T-helper 1 cell (primary cell): ENCODE measurements at places on chromosomes 1 and 21.

- DNase-seq: no peak
Measured at GRCh38 chr1:44422161-44422560, 17.1 kb downstream of the RNF220 start.

DNA sequence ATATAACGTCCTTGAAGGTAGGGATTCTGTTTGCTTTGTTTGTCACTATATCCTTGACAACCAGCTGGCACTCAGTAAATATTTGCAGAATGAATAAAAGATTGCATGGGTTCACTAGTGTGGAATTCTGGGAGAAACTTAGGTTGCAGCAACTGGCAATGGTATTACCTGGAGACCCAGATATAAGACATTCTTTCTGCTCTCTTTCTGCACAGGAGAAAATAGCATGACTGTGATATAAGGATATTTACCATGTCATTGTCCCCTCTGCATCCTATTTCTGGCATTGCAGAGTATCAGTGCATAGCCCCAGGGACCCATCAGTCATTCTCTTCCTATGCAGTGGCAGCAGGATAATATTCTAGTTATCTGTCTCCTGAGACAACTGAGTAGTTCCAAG, 308.9 kb upstream of the LRRC7 start:
- no peak for DNase-seq

GRCh38 chr1:224132901-224133300, 19.0 kb downstream of the FBXO28 start:
- no peak for DNase-seq

DNA sequence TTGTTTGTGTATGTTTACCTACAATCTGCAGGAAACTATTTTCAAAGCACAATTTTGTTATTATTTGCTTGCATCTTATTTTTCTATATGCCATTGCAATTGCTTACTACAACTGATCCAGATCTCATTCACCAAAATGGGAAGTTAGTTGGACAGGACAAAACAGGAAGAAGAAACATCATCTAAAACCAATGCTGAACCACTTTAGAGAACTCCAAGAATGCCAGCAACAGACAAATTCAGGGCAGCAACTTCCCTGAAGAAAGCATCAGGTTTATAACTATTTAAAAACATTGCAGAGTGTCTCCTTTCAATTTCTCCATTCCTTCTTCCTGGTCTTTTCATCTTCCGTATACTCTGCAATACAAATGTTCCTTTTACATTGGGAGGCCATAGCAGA, 82.4 kb upstream of the SMYD2 start:
- DNase-seq: no peak

- no peak for DNase-seq
Measured at GRCh38 chr1:211625040-211625439, 46.1 kb upstream of the SLC30A1 start.

GRCh38 chr1:168656485-168656884, 72.5 kb downstream of the DPT start:
- no peak for DNase-seq

DNA sequence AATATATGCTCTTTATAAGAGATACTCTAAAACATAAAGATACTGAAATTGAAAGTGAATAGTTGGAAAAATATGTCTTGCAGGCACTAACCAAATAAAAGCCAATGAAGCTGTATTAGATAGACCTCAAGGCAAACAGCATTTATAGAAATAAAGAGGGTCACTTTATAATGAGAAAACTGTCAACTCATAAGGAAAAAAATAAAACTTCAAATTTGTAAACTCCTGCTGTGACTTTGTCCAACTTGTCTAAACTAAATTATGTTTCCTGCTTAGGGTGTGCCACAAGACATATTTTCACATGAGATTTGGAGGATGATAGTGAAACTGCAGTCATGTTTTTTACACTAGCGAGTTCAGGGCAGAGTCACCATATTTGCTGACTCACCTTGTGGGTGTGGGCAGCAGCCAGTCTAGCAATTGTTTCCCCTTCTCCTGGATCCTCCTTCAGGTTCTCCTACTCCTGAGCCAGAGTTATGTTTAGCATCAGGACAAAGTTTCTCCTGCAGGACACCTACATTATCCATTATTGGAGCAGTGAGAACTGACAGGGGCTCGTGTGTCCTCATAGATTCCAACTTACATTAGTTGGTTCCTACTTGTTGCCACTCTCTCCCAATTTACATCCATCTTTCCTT, 43.8 kb downstream of the CD53 start:
- no peak for DNase-seq

- DNase-seq: no peak
Measured at GRCh38 chr1:215718575-215719287, 151.6 kb downstream of the KCTD3 start.

- DNase-seq: no peak
Measured at GRCh38 chr1:3432306-3432705, 22.2 kb upstream of the ARHGEF16 start.

- no peak for DNase-seq
Measured at GRCh38 chr1:29603622-29604021, 367.3 kb downstream of the PTPRU start.

DNA sequence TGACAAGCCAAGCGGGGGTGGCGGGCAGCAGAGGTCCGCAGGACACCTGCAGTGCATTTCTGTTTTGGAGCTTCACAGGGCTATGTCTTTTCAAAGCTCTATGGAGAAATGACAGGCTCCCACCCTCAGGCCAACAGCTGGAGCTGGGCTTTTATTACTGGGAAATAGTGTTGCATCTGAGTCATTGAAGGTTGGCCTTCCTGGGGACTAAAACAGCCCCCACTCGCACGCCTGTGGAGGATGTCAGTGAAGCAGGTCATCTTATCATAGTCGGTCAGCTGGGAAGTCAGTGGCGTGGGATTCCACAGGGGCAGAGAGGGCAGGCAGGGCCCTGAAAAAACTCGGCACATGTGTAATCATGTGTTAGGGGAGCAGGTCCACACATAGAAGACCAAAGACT, 55.3 kb downstream of the NTPCR start:
- DNase-seq: no peak

DNA sequence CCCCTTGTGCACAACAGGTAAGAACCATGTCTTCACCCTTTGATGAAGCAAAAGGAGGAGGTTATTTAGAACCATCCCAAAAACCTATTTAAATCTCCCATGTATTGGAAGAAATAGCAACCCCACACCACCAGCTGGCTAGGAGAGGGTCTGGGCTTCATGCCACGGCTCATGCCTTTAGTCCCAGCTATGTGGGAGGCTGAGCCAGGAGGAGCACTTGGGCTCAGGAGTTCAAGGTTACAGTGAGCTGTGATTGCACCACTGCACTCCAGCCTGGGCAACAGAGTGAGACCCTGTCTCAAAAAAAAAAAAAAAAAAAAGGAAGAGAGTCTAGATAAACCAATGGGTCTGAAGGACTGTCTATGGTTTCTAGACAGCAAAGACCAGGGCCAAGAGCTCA, 197.9 kb upstream of the COA6 start:
- DNase-seq: no peak

DNA sequence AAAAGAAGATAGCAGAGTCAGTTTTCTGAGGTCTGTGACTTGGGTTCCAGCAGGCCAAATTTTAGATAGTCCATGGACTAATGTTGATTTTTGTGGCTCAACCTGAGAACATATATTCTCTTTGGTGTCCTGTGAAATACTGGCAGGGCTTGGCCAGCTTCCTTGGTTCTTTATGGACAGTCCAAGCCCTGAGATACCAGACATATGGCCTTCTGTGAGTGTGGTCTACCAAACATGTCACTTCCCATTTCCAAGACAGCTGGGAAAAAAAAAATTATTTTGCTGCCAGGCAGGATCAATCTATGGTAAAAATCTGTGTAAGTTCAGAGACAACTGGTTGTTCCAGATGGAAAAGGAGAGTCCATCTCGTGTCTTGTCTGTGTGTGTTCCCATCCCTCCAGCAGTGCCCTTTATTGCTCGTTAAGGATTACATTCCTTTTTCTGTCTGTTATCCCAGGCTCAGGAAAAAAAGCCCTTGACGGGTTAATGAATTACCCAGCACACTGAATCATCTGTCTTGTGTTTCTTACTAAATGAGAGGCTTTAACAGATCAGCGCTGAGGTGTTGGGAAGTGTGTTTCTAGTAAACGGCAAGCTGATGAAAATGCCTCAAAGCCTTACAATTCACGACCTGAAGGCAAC, 33.4 kb upstream of the XPR1 start:
- no peak for DNase-seq

DNA sequence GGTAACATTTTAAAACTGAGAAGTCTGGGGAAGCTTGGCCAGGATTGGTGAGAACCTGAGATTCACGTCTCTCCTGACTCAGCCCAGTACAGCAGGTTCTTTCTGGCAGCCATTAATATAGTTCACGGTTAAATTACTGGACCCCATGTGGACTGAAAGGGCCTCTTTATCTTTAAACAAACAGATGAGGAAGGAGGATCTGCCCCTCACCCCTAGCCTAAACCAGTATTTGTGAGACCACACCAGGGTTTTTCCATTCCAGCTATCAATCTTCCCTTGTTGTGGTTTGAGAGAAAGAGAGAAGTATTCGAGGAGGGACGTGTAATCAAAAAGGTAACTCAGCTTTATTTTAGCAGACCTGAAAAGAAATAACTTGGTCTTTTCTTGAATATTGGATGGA, 137.1 kb downstream of the PROX1 start:
- no peak for DNase-seq

- no peak for DNase-seq
Measured at GRCh38 chr1:5706239-5706638, 286.0 kb downstream of the NPHP4 start.

DNA sequence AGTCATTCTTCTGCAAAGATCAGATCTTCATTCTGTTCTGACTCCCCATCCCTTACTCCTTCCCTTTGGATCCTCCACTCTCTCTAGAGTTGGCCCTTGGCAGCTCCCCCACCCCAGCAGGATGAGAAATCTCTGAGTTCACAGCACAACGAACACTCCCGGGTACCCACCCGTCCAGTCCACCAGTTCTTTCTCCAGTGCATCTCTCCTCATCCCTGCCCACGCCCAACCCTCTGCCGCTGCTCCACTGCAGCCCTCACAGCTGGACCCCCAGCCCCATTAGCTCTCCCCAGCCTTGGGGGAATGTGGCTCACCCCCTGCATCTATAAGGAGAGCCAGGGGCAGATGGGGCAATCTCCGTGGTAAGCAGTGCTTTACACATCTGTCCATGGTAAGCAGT, 125.7 kb downstream of the MATN1 start:
- DNase-seq: no peak

DNA sequence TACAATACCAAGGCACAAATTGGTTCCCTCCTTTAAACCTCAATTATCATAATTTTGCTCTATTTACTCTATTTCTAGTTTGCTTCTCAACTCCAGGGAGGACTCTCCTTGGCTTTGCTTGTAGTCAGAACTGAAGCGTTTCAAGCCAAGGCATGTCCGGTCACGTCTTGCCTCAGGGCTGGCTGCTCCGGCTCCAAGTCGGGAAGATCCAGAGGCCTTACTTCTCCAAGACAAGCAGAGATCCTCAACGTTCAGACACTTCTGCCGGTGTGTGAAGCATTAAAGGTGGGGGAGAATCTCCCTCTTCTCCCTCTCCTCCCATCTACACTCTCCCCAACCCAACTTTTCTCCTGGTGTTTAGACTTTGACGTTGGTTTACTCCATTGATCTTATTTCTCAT, 7.2 kb upstream of the HHAT start:
- no peak for DNase-seq

- no peak for DNase-seq
Measured at GRCh38 chr1:206470692-206471414, 577 bp downstream of the IKBKE start.

DNA sequence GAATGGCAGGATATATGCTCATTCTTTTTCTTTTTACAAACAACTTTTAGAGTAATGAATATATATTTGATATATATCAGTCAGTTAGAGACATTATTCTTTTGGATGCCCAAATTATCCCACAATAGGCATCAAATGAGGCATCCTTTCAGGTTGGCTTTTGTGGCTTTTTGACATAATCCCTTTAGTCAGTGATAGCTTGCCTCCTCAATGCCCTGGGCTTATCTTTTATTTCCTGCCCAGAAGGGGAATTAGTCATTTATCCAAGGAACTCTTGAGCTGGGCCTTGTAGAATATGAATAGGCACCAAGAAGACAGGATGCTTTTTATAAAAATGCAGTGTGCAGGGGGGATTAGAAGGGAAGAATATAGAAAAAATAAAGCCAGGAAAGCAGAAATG, 22.2 kb downstream of the EPHX4 start:
- no peak for DNase-seq

DNA sequence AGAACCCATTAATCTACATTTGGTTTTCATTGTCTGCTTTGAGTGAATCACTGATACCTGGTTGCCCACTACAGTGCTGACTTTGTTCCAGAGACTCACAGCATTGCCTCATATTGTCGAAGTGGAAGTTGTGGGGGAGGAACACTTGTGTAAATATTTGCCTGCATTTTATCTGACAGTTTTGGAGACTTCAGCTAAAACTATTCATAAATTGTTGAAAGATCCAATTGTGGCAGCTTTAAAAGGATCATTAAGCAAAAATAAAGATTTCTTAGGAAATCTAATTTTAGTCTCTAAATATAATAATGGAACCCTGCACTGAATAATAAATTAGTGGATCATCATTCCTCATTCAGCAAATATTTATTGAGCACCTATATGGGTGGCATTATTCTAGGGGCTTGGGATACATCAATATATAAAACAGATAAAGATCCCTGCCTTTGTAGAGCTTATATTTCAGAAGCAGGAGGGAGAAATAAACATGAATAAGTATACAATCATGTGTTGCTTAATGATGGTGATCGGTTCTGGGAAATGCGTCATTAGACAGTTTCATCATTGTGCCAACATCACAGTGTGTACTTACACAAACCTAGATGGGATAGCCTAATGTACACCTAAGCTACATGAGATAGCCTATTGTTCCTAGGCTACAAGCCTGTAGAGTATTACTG, 73.5 kb downstream of the OSBPL9 start:
- no peak for DNase-seq

DNA sequence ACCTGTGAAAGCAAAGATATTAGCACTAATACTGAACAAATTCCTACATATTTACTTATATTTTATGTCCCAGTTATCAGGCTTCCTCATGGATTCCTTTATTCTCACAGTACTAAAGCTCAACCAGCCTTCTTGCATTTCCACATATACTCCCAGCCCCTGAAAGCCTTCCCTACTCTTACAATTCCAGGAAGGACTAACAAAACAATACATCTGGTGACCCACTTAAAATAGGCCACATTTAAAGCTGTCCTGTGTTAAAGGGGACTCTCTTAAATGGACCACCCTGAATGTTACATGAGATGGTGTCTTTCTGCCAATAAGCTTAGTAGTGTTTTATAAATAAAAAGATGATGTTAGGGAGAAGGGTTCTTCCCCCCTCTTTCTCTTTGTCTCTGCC, 54.4 kb downstream of the NTMT2 start:
- no peak for DNase-seq

GRCh38 chr1:99228153-99228552, 36.1 kb upstream of the PLPPR4 start:
- no peak for DNase-seq
